Right kidney (tissue), 9 donors: ENCODE measurements at places on chromosomes 3 and 15.

DNA sequence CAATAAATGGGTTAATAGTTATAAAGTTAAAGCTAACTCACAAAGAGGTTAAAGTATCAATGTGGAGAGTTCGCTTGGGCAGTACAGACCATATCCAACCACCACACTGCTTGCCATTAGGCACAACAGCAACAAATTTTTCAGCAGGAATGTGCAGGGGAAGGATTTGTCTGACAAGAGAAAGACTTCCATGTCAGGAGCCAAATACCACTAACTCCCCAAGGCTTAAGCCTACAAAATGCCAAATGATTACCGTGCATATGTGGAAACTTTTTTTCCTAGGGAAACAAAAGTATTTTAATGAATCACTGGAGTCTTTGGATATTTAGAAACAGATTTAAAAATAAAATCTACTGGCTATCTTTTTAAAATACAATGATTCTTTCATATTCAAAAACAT, 8.1 kb downstream of the VGLL3 start:
- DNase-seq, result no peak

DNA sequence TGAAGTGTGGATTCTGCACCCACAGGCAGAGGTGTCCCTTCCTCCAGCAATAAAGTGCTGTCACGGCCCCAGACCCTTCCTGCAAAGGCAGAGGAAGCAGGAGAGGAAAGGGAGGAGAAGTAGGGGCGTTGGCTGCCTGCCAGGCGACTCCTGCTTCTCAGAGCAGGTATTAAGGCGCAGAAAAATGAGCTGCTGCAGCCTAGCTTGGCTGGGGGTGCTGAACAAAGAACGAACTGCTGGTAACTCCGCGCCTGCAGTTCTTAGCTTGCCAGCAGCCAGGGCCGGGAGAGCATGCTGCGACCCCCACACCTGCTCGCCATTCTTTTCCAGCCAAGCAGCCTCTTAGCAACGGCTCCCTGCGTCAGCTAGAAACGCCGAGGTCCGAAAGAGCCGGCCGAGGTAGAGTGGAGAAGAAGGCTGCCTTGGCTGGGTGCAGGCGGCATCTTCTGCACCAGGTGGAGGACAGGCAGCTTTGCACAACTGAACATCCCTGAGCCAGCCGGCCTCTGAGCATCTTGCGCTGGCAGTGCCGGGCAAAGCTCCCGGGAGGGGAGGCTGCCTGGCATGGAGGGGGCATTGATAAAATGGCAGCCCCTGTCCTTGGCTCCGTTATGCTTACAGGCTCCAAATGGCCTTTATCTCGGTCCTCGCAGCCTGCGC, 296.0 kb downstream of the MEX3B start:
- DNase-seq, result peak; percentile 39

DNA sequence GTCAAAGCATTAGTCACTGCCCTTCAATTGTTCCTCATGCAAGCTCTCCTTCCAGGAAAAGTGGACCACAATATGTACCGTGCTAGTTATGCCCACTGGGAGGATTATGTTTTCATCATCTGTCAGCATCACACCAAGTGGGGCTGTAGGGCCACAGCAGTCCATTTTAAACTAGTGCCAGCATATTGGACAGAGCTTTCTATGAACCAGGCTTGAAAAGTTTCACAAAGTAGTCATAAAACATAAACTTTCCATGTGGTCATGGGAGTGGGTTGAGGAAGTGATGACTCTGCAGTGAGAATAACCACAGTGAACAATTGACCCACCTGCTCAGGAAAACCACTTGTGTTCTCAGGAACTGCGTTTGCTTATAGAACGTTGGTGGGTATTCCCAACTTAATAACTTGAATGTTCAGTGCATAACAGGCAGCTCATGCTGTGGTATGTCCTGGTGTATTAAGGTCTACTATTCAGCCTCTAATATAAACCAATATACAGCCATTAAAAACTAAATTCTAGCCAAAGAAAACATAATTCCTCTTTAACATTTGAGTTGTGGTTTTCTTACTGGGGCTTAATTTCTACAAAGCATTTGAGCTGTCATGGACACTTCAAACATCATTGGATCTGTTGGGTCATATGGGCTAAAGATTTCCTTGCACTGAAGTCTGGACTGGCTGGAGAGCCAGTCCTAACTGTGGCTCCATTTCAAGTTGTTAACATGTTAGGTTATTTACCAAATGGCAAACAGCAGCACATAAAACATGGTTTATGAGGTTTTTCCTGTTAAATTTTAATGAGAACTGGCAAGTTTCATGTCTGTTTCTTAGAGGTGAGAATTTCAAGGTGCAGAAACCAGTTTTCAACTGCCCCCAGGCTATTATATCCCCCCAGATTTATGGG, 274.1 kb downstream of the OTOL1 start:
- DNase-seq, result no peak

DNA sequence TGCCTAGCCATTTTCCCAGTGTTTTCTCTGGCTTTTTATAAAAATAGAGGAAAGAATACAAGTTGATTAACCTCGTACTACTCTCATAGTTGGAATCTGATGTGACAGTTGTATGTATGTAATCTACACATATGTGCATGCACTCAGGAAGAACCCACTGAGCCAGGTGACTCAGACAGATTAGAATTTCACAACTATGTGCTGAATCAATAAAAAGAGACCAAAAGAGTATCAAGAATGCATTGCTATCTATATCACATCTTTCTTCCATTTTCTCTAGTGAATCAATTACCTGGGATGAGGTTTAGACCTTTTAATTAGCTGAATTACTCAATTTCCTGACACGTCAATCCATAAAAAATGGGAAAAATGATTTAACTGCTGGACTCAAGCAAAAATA, 319.3 kb upstream of the ATP10A start:
- no peak for DNase-seq

GRCh38 chr3:163953526-163953925, 1124.8 kb downstream of the SI start:
- DNase-seq, result no peak

DNA sequence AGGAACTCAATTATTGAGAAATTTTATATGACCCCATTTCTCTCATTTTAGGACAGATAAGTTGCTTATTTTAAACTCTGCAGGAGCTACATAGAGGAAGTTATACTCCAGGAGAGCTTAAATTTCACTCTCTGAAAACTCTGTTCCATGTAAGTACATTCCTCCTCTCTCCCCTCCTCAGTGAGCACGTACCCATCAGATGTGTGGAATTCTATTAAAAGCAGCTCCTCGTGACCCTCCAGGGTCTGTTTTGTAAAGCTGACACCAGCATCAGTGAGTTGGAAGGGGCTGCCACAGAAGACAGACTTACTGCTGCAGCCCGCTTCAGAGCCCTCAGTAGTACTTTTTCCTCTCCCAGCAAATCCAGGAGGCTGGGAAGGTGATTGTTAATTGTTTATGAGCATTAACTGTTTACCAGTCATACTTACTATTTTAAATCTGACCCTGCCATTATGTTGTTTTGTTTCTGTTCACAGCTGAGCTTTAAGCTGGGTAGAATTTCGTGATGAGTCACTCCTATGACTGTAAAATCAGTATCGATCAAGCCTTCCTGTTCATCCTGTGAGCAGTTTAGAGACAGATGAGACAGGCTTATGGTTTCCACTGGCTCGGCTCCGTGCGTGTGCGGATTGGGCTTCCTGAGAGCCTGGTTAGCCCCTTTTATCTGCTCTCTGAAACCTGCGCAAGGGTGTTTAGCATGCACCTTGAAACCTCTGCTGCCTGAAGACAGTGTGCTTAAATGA, 20.4 kb downstream of the IGF1R start:
- no peak for DNase-seq

- no peak for DNase-seq
These were observed 42.9 kb upstream of the CTSH start for GRCh38 chr15:78987556-78988360.

DNA sequence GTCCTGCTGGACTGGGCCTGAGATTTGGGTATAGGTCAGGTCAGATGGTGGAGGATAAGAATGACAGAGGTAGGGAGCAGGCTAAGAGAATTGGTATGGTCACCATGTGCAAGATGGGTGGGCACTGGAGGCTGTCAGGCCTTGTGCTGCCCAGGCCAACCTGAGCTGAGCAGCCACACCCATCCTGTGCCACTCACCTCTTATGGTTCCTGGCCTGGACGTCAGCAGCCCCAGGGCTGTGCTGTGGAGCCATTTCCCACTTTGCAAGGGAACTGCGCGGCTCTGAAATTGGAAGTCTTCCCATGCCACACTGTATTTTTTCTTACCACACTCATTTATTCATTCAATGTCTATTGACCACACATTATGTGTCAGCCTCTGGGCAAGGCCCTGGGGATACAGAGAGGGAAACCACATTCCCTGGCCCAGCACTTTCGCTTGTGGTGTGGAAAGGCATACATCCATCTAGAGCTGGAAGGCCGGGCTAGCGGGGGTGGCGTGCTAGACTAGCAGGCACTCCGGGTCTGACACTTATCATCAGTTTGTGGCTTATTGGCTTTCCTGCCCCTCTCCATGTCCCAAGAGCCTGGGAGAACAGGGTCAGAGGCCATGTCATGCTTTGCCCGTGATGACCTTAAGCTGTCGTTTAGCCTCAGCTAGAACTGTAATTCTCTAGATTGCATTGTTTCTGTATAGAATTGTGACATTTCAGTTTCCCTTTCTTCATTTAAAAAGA, 51.1 kb upstream of the POLG start:
- no peak for DNase-seq

GRCh38 chr15:34297059-34297458, 40.5 kb downstream of the SLC12A6 start:
- DNase-seq, result no peak

- peak; percentile 92 for DNase-seq
These were observed at the start of gene PROS1 for GRCh38 chr3:93973131-93974126. TSS of gene PROS1 (minus strand) at chr3:93973896. CDS start at chr3:93973749, 147 bp downstream.

GRCh38 chr3:100556673-100557310, 52.6 kb upstream of the ADGRG7 start:
- DNase-seq, result no peak

DNA sequence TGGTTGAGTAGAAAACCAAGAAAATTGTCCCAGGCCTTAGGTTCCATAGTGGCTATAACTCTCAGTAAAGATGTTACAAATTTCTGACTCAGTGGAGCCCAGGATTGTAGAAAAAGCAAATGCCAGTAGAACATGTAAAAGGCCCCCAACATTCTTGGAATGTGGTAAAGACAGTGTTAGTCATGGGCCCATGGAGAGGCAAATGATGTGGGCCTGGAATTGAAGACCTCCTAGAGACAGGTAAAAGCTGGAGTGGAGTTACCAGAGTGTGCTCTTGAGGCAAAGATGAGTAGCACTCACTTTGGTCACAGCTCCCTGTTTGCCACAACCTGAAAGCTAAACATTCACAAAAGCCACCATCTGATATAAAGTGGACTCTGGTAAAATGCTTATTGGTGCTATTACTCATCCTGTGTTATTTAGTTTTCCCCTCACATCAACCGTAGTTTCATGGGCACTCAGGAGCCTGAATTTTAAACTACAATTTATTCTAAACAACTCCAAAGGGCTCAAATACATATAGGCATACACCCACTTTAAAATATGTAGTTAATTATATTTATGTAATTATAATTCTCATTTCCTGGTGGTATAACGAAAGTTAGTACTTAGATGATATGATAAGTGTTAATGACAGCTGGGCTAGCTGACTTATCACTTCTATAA, 359.6 kb upstream of the NECTIN3 start:
- no peak for DNase-seq

GRCh38 chr15:47394286-47394809, 323.0 kb upstream of the SEMA6D start:
- DNase-seq, result no peak

GRCh38 chr3:71067977-71068654, 515.4 kb downstream of the FOXP1 start:
- DNase-seq, result no peak

DNA sequence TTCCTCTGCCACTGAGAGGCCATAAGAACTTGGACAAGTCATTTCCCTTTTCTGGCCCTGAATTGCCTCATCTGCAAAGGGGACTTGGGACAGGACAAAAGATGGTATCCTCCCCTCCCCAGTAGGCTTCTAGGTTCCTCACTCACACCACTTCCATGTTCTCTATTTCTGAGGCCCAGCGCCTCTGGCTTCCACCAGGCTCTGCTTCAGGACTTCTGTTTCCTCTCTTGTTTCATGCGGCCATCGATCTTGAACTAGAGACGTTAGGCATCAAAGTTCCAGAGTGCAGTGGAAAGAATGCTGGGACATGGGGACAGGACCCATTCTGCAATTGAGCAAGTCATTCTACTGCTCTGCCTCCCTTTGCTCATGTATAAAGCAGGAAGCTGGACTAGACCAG, 1.7 kb downstream of the TM4SF4 start:
- no peak for DNase-seq

DNA sequence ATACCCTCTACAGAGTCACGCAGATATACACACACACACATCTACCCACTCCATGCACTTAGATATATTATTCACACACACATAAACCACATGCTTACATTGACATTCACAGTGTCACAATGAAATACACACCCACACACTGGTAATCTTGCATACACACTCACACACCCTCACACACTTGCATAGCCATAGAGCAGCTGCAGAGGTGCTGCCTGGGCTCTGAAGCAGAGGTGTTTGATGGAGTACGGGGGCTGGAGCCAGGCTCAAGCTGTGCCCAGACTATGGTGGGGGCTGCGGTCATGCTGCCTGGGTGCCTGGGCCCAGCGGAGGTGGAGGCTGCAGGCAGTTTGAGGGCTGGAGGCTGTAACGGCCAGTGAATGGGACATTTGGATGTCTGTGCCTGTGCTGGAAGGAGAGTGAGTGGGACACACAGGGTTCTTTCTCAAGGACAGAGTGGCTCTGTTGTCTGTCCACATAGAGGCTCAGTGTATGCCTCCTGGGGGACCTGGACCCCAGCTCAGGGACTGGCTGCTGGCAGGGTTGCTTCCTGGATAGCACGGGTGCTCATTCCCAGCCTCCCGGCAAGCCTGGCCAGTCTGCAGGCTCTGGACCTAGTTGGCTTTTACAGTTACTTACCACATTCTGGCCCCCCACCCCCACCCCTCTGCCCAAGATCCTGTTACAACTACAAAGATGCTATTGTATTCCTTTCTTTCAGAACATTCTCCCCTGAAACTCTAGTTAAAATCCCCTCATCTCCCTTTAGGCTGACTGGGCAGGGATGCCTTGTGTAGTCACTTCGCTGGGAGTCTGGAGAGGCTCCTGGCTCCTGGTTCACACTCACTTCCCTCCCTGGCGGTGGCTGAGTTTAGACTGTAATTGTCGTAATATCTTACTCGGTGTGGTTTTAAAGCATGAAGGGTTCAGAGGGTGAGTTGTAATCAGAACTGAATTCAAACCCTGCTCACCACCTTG, 12.5 kb downstream of the GASK1A start:
- DNase-seq, result no peak

DNA sequence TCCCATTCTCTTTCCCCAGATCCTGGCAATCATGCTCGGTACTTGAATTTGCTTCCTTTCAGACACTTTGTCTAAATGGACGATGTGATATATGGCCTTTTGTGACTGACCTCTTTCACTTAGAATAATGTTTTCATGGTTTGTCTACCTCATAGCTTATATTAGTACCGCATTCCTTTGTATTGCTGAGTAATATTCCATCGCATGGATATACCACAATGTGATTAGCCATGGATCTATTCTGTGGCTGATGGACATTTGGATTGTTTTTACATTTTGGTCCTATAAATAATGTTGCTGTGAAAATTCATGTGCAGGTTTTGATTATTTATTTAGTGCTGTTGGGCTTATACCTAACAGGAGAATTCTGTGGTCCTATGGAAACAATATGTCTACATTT, 458.6 kb downstream of the GABRG3 start:
- no peak for DNase-seq

GRCh38 chr3:9251055-9251786, 1.8 kb upstream of the SRGAP3 start:
- no peak for DNase-seq

GRCh38 chr15:101103598-101103997, 148.2 kb downstream of the CHSY1 start:
- DNase-seq, result no peak
